IPS DF 19.7 (cell line): ENCODE measurements at places on chromosomes 6 and 20.

- DNase-seq, result no peak
Observed at GRCh38 chr6:15870333-15871043, 207.7 kb upstream of the DTNBP1 start.

DNA sequence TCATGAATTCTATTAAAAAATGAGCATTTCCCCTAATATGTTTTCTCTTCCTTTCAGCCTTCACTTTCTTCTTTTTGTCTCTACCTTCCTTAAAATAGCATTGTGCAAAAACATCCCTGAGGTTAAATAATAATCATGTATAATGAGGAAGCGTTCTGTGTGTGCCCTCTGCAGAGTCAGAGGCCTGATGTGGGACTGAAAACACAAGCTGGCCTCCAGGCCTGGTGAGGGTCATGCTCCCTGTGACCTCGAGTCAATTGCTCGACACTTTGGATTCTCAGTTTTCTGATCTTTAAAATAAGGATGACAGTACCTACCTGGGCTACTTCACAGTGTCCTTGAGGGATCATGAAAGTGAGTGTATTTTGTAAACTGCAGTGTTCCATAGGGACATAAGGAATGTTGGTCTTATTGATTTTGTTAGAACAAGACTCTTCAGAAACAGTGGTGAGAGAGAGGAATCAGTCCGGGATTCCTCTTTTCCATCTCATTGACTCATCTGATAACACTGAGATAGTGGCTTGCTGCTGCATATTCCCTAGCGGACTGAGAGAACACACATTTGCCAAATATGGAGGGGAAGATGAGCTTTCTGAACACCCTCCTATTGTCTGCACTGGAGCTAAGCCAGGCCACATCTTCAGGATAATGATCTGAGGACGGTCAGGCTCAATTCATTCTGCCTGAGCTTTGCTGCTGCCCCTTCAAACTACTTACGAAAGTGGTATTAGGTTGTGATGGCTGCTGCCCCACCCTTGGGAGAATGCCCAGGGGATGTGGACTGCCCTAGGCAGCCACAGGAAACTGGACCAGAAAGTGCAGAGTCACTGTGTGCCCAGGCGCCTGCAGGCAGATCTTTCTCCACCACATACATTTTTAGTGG, 39.6 kb upstream of the PDE7B start:
- no peak for DNase-seq

DNA sequence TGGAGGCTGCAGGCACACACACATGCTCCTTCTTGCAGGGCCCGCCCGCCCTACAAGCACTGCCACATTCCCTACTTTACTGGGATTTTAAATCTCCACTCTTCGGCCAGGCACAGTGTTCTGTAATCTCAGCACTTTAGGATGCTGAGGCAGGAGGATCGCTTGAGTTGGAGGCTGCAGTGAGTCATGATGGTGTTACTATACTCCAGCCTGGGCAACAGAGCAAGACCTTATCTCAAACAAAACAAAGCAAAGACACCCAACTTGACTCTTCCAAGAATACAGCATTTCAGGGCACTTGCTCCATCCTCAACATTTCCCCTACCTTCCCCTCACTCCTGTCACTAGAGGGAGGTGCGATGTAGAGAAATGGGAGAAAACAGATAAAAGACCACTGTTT, 194.0 kb downstream of the MYLK4 start:
- DNase-seq, result no peak

- no peak for DNase-seq
Observed at GRCh38 chr20:25237610-25238318, 10.1 kb upstream of the PYGB start.

DNA sequence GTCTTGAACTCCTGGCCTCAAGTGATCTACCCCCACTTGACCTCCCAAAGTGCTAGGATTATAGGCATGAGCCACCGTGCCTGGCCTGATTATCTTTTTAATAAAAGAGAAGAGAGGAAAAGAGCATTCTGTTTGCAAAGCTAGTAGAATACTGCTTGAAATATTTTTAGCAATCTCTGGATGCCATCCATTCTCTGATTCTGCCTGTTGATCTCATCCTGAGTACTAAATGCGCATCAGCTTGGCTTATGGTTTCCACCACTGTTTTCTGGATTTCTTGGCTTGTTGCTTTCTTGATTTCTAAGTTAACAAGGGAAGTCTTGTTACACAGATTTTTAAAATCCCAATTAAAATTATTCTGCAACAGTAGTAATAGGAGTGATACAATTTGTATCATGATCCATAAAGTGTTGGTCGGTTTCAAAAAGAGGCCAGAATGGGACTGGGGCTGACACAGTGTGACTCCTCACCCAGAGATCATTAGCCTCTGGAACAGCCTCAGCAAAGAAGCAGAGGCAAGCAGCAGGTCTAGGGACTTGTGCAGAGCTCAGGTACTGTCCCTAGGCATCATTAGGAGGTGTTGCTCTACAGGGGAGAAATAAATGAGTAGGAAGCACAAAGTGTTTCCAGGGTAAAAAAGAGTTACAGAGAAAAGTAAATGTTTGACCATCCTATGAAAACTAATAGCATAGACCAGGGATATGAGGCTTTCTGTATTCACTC, 17.8 kb upstream of the SLC16A10 start:
- no peak for DNase-seq

- no peak for DNase-seq
Observed at GRCh38 chr6:116265041-116265829, 11.4 kb upstream of the TSPYL4 start.

DNA sequence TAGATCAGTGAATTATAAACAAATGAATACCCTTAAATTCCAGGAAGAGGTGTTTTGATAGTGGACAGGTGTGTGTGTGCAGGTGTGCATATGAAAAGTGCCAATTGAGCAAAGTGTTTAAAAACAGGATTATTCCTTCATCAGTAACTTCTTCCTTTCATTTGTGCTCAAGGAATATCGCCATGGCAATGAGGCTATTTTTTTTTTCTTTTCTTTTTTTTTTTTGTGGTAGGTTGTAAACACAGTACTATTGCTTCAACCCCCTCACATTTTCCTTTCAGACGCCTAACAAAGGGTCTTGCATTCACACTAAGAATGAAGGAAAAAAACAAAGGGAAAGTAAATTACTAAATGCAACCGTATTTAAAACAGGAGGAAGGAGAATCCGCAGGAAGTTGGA, 2.0 kb upstream of the HSPA1B start:
- DNase-seq, result no peak

- no peak for DNase-seq
Observed at GRCh38 chr20:58889798-58890517, 37.4 kb downstream of the GNAS start.

GRCh38 chr6:12064131-12064530, 52.0 kb downstream of the HIVEP1 start:
- DNase-seq, result no peak
